Activated CD4-positive, alpha-beta T cell treated with anti-CD3 and anti-CD28 coated beads for 24 hours (primary cell): ENCODE measurements at places on chromosomes 1 and 21.

- no peak for DNase-seq
These were observed 1588.9 kb downstream of the KCNT2 start for GRCh38 chr1:195019385-195019784.

- DNase-seq = no peak
These were observed 10.1 kb upstream of the CNN3 start for GRCh38 chr1:94936861-94937620.

GRCh38 chr1:166884040-166884642 lies 8.1 kb upstream of the TADA1 start:
- peak; percentile 8 for DNase-seq

GRCh38 chr1:154973344-154974101 lies 958 bp upstream of the CKS1B start:
- peak; percentile 89 for DNase-seq

DNA sequence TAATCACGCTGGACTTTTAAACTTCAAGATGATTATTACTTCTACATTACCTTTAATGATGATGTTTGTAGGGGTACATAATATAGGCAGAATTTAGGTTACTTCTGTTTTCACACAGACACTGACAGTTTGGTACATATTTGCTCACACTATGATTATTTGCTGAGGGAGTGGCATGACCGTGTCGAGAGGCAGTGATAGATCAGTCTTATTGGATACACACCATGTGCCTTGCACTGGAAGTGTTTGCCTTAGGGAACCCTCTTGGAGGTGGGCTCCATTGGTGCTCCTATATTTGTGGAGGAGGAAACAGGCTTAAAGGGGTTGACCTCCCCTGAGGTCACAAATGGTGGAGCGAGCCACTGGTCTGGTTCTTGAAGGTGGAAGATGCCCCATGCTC lies 132.1 kb downstream of the PRDM2 start:
- DNase-seq = no peak

DNA sequence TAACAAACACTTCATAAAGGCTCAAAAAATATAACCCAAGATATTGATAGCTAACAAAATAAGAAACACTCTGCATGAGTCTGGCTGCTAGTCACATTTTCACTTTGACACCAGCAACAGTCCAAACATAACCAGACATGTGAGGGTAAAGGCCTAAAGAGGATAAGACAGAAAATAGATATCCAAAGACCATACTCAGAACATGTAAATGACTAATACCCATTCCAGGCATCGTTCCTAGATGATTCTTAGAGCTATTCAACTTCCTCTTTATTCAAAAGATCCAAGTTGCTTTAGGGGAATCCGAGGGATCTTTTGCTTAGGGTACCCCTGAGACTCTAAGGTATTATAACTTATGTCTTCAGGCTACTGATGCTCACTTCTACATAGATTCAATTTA lies 5.1 kb downstream of the COL24A1 start:
- DNase-seq = no peak

DNA sequence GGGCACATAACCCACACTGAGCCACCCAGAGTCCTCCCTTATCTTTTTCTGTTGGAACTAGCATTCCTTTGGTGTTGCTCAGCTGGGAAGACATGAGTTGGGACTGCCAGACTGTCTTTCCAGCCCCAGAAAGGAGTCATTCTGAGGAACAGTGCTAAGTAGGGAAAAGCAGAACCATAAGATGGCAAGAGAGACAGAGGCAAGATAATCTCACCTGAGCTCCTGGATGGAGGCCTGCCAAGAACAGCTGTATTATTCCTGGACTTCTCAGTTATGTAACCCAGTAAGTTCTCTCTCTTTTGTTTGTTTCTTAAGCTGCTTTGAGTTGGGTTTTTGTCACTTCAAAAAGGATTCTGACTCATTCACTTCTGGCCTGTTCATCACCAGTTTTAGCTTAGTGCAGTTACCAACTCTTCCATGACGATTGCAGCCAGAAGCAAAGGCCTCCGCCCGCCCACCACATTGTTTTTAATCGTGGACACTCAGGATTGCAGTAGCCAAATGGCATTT lies 134.4 kb downstream of the OMA1 start:
- no peak for DNase-seq

GRCh38 chr1:218367118-218367517 lies 22.0 kb downstream of the TGFB2 start:
- DNase-seq = no peak

DNA sequence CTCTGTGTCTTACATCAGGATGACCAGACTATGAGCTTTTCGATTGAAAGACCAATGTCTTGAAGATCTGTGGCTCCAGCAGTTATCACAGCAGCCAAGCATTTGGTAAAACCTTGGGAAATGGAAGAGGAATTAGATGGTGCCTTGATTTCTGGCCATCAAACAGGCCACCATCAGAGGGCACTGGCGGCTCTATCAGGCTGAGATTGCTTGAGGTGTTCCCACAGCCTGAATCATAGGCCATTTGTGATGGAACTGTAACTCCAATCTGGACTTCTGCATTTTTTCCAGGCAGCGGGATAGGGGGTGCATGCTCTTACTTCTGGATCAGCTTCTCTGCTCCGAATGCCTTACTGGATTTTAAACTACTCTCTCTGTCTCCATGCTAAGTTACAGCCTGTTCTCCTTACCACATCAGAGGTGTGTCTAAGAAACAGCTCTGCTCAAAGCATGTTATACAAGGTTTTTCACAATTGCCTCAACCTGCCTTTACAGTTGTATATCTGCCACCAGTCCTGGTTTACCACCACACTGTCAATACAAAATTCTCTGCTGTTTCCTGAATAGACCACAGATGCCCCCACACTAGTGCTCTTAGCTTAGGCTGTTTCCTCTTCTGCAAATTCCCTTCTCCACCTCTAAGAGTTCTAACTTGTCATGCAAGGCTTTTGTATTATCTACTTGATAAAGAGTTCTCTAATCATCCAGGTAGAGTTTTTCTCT lies 180.9 kb downstream of the PTGER3 start:
- DNase-seq = no peak

- no peak for DNase-seq
These were observed 62.4 kb downstream of the KIRREL1 start for GRCh38 chr1:158055854-158056253.

- no peak for DNase-seq
These were observed 38.8 kb downstream of the RCAN1 start for GRCh38 chr21:34576041-34576511.

GRCh38 chr1:187481581-187482148 lies 652.9 kb downstream of the PLA2G4A start:
- DNase-seq = no peak

DNA sequence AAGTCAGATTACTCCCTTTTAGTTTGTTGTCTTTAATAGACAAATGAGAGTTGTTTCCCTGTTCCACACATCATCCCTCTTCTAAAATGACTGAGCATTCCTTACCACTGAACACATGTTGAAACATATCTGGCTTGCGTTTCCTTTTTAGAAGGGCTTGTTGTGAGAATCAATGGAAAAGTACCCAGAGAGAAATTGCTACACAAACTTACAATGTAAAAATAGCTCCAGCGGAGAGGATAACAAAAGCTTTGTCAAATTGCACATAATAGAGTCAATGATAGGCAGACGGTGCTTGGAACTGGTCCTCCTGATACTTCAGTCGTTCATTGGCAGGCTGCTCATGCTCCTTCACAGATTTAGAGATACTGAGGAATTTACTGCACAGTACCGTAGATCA lies 123.9 kb downstream of the CYYR1 start:
- no peak for DNase-seq

GRCh38 chr1:233256191-233256590 lies 39.3 kb downstream of the PCNX2 start:
- DNase-seq = no peak

DNA sequence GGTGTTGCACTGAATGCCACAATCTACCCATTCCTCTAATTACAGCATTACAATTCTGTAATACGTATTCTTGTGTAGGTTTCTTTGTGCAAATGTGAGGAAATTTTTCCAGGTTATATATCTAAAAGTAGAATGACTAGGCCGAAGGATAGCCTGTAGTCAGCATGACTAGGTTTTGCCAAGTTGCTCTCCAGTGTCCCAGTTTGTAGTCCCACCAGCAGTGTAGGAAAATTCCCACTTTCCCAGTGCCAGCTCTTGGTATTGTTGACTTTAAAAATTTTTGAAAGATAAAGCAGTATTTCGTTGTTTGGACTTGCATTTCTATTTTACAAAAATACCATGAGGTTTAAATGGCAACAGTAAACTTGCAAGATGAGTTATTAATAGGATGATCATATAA lies 3.0 kb downstream of the PARK7 start:
- DNase-seq = no peak

GRCh38 chr1:201584471-201585092 lies 45.7 kb downstream of the NAV1 start:
- DNase-seq = no peak

- DNase-seq = no peak
These were observed 4.3 kb upstream of the FUCA1 start for GRCh38 chr1:23872421-23872820.

DNA sequence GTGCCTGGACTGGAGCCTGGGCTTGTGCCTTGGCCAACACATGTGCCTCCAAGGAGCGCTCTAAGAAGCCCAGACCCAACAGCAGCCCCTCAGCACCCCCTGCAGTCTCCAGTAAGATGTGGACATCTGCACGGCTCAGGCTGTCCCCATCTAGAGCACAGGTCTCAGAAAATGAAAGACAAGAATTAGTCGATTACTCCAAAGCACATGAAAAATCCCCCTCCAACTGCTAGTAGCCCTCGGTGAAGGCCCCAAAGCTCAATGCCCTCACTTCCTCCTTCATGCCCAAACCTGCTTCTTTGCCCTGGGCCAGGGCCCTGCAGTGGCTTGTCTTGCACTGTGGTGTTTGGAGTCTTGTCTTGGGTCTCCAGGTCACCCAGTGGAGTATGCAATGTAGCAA lies 21.9 kb upstream of the ERO1B start:
- DNase-seq = no peak
